Stimulated activated CD4-positive, alpha-beta T cell treated with anti-CD3 and anti-CD28 coated beads, Interleukin-15, amount 100 ng/mL, for 1 hour (primary cell): ENCODE measurements at places on chromosomes 11 and 22.

- DNase-seq = no peak
Observed at GRCh38 chr11:128892866-128893565, 1.9 kb downstream of the KCNJ5 start.

GRCh38 chr11:15127341-15127740, 12.6 kb downstream of the INSC start:
- DNase-seq = no peak

GRCh38 chr22:17787716-17788330, 13.6 kb upstream of the BID start:
- DNase-seq = no peak

- DNase-seq = no peak
Observed at GRCh38 chr22:49021926-49022815, 805.5 kb downstream of the BRD1 start.

GRCh38 chr11:9267680-9268079, 2.5 kb upstream of the DENND5A start:
- DNase-seq = no peak

GRCh38 chr11:91966368-91966767, 258.2 kb upstream of the FAT3 start:
- no peak for DNase-seq

DNA sequence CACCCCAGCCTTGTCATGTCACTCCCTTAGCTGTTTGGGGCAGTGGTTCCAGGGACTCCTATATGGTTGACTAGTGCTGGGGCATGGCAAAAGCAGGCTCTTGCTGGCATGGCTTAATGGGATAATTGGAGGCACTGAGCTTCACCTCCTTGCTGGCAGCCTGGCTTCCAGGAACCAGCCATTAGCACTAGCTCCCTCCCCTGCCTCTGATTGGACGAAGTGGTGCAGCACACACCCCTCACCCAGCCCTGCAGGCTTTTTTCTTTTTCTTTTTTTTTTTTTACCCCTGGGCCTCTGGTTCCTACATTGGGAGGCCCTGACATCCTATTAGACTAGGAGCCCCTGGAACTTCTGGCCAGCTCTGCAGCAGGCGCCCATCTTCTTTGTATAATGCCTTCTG, 18.6 kb downstream of the PHLDB1 start:
- DNase-seq = no peak

DNA sequence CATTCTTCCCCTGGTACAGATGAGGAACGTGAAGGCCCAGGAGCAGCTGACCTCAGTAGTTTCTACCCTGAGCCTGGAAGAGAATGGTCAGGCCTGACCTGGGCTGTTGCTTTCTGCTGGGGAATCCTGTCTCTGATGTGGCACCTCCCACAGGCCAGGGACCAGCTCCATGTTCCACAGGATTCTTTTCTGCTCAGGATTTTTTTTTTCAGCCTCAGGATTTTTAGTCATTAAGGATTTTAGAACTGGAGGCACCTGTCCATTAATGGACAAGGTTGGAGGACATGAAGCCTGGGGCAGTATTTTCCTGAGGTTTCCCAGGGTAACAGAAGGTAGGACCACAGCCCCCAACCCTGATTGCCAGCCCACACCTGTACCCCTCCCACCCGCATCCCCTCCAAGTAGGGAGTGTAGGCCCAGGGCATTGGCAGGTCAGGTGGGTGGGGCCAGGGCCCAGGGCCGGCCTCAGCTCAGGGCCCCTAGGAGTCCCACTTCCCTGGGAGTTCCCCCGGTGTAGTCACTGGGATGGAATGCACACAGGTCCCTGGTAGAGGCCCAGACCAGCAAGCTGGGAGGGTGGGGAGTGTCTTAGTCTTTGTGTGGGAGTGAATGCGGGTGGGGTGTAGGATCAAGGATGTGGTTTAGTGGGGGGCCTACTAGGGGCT, 16.1 kb downstream of the BIK start:
- no peak for DNase-seq

GRCh38 chr22:40346185-40347118, at the start of gene ADSL:
ADSL (plus strand) TSS chr22:40346500; CDS start chr22:40346559, 59 bp downstream.
- peak; percentile 76 for DNase-seq

GRCh38 chr11:69274531-69275016, 19.4 kb upstream of the MYEOV start:
- DNase-seq = no peak

GRCh38 chr11:3885855-3886254, 30.4 kb downstream of the STIM1 start:
- no peak for DNase-seq

GRCh38 chr22:23598805-23599518, 18.9 kb upstream of the IGLL1 start:
- no peak for DNase-seq
